ENCODE measurements at places on chromosomes 5 and 9. TPM values are rescaled to one million over a fixed set of nuclear protein-coding genes. Genes with fewer than 3 reads are reported as not detected.
A peak's percentile ranks its signal among the peaks of the same experiment; 100 is the strongest.

- no peaks in the 10 kb centered on the region for H3K4me1 ChIP-seq
- no peaks in the 10 kb centered on the region for H3K36me3 ChIP-seq
- H3K27ac ChIP-seq = no peak overlapping the region
These were observed 356.9 kb downstream of the SLIT3 start for GRCh38 chr5:168944004-168944403.

- no peak overlapping the region for H3K27ac ChIP-seq
- H3K4me3 ChIP-seq = no peak overlapping the region
- H3K36me3 ChIP-seq = no peaks in the 10 kb centered on the region
- no peak for DNase-seq
- no peaks in the 10 kb centered on the region for H3K4me1 ChIP-seq
These were observed 25.6 kb upstream of the VLDLR start for GRCh38 chr9:2595973-2596372.

DNA sequence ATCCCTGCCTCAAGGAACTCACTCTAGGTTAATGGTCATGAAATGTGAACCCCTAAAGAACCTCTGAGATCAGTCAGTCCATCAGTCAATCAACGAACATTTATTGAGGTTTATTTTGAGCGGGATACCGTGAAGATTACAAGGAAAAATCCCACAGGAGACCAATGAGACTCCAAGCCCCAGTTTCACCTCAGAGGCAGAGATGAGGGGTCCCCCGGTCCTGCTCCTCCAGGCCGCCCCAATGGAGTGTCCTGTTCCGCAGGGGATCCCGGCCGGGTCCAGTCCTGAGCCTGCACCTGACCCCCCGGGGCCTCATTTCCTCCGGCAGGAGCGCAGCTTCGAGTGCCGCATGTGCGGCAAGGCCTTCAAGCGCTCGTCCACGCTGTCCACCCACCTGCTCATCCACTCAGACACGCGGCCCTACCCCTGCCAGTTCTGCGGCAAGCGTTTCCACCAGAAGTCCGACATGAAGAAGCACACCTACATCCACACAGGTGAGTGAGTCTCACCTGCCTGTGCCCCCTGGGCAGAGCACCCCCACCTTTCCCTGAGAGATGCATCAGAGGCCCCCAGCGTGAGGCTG is 11.0 kb downstream of the GFI1B start:
- H3K27ac ChIP-seq = no peak overlapping the region
- H3K4me1 ChIP-seq = peaks cover 1% of the 10 kb centered on the region
- no peaks in the 10 kb centered on the region for H3K36me3 ChIP-seq
- H3K4me3 ChIP-seq = no peak overlapping the region

DNA sequence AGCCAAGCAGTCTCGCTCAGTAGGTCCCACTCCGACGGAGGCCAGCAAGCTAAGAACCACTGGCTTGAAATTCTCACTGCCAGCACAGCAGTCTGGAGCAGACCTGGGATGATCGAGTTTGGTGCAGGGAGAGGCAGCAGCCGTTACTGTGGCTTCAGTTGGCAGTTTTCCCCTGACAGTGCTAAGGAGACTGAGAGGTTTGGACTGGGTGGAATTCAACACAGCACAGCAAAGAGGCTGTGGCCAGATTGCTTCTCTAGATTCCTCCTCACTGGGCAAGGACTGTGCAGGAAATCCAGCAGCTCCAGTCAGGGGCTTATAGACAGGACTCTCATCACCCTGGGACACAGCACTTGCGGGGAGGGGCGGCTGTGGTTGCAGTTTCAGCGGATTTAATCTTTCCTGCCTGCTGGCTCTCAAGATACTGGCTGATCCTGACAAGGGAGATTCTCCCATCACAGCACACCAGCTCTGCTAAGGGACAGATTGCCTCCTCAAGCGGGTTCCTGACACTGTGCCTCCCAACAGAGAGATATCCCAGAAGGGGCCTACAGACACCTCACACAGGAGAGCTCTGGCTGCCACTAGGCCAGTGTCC is 122.1 kb downstream of the YIPF5 start:
- H3K4me3 ChIP-seq = no peak overlapping the region
- DNase-seq = no peak
- no peaks in the 10 kb centered on the region for H3K36me3 ChIP-seq
- H3K27me3 ChIP-seq = no peaks in the 10 kb centered on the region
- H3K27ac ChIP-seq = no peak overlapping the region
- no peaks in the 10 kb centered on the region for H3K4me1 ChIP-seq

DNA sequence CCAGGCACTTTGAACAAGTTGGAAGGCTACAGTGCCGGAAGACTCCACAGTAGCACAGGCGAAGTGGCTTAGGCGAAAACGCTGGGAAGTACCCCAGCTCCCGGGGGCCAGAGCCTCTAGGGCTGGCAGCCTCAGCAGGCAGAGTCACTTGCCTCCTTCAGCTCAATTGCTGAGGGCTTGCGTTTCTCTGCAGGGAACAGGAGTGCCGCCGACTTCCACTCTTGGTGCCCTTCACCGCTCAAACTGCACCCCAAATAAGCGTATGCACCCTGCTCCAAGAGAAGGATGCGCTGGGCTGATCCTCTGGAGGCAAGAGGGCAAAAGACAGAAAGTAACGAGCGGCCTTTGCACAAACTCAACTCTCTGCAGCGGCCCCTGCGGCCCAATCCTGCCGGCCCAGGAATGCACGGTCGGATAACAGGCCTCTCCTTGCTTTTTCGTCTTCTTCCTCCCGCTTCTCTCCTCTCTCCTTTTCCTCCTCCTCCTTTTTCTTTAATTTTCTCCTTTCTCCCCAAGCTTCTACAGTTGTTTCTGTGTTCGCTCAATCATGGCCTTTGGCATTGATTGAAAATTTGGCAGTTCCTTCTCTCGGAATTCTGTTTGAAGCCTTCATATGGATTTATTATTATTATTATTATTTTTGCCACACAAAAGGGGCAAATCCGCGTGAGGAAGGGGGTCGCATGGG is 1.1 kb upstream of the S1PR3 start:
- H3K36me3 ChIP-seq = no peaks in the 10 kb centered on the region
- no peaks in the 10 kb centered on the region for H3K27me3 ChIP-seq
- peaks cover 58% of the 10 kb centered on the region for H3K4me1 ChIP-seq
- peak overlapping the region; percentile 88 for H3K27ac ChIP-seq
- H3K4me3 ChIP-seq = peak overlapping the region; percentile 91

- no peaks in the 10 kb centered on the region for H3K36me3 ChIP-seq
- H3K4me1 ChIP-seq = no peaks in the 10 kb centered on the region
These were observed 238.4 kb downstream of the GOLPH3 start for GRCh38 chr5:31935496-31936369.

- H3K4me1 ChIP-seq = peaks cover 11% of the 10 kb centered on the region
- no peak for DNase-seq
- H3K27me3 ChIP-seq = no peaks in the 10 kb centered on the region
- no peak overlapping the region for H3K4me3 ChIP-seq
These were observed 45.9 kb upstream of the FST start for GRCh38 chr5:53434541-53434940.

Gene CDH10
- not detected for total RNA-seq

Gene ANXA1
- total RNA-seq = 326 TPM

Gene FOXI1
- 0.44 TPM for total RNA-seq

Gene ROPN1L
- total RNA-seq = not detected

All from tibial nerve (tissue), 4 donors.